ENCODE measurements at places on chromosomes 5 and 9. TPM values are rescaled to one million over a fixed set of nuclear protein-coding genes. Genes with fewer than 3 reads are reported as not detected.

DNA sequence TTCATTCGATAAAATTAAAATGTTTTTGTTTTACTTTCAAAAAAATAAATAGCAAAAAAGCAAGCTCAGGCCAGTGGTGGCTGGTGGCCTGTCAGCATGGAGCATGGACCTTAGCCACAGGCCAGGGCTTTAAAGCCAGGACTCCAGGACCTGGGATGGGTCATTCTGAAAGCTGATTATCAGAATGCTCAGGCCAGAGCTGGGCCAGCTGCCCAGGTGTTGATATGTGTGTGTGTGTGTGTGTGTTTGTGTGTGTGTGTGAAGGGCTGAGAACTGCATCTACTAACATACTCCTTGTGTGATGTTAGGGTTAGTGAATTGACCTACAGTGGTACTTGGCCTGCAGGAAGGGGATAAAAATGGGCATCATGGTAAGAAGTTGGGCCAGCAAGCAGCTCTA is 21.5 kb downstream of the PALM2AKAP2 start:
- H3K4me3 ChIP-seq: no peak overlapping the region
- no peak overlapping the region for H3K27ac ChIP-seq
- DNase-seq: no peak
- H3K36me3 ChIP-seq: no peaks in the 10 kb centered on the region
- H3K4me1 ChIP-seq: no peaks in the 10 kb centered on the region

- H3K4me3 ChIP-seq: no peak overlapping the region
- peak overlapping the region; percentile 80 for H3K27ac ChIP-seq
- peaks cover 22% of the 10 kb centered on the region for H3K36me3 ChIP-seq
Measured at GRCh38 chr9:85716031-85716877, 25.5 kb downstream of the AGTPBP1 start.

- DNase-seq: no peak
- peaks cover 5% of the 10 kb centered on the region for H3K27me3 ChIP-seq
- H3K36me3 ChIP-seq: no peaks in the 10 kb centered on the region
- H3K4me3 ChIP-seq: no peak overlapping the region
- no peak overlapping the region for H3K27ac ChIP-seq
- H3K4me1 ChIP-seq: no peaks in the 10 kb centered on the region
Measured at GRCh38 chr5:17184588-17184987, 32.8 kb upstream of the BASP1 start.

GRCh38 chr9:105193560-105193959 is 50.9 kb upstream of the SLC44A1 start:
- H3K36me3 ChIP-seq: no peaks in the 10 kb centered on the region
- no peak overlapping the region for H3K27ac ChIP-seq
- no peak for DNase-seq

DNA sequence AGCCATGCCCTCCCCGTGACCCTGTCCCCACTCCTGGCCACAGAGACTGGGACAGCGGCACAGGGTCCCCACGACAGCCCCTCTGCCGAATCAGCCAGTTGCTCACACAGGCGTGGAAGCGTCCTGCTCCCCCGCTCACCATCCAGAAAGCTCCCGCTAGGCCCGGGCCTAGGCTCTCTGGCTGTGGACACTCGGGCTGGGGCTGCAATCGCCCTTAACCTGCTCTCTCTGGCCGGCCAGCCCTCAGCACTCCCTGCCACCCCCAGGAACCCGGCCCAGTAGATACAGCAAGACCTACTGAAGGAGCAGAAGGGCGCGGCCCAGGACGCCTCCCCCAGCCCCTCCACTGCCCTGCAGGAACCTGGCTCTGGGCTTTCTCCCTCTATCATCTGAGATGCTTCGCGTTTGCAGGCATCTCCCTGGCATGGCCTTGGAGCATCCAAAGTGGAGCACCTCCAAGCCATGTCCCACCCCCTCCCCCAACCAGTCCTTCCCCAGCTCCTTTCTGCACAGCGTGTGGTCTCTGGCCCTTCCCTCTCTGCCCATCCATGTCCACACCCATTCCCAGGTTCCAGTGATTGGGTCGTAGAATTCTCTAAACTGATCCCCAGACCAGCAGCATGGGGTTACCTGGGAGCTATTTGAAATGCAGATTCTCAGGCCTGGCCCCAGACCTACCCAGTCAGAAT is 113.7 kb upstream of the LMX1B start:
- H3K4me1 ChIP-seq: peaks cover 11% of the 10 kb centered on the region
- H3K36me3 ChIP-seq: no peaks in the 10 kb centered on the region
- H3K27ac ChIP-seq: no peak overlapping the region
- H3K27me3 ChIP-seq: peaks cover 10% of the 10 kb centered on the region
- H3K4me3 ChIP-seq: no peak overlapping the region
- DNase-seq: no peak

The PCDHB6 gene
- not detected for total RNA-seq

- no peaks in the 10 kb centered on the region for H3K4me1 ChIP-seq
- H3K4me3 ChIP-seq: no peak overlapping the region
- no peak for DNase-seq
- H3K36me3 ChIP-seq: no peaks in the 10 kb centered on the region
- no peak overlapping the region for H3K27ac ChIP-seq
- no peaks in the 10 kb centered on the region for H3K27me3 ChIP-seq
Measured at GRCh38 chr5:5164163-5164562, 24.0 kb downstream of the ADAMTS16 start.

GRCh38 chr9:131591845-131592208 is 46.5 kb downstream of the PRRT1B start:
- DNase-seq: no peak
- no peaks in the 10 kb centered on the region for H3K27me3 ChIP-seq
- no peak overlapping the region for H3K4me3 ChIP-seq
- peaks cover 25% of the 10 kb centered on the region for H3K4me1 ChIP-seq

GRCh38 chr5:136200130-136200529 is 7.2 kb upstream of the SMIM32 start:
- H3K36me3 ChIP-seq: no peaks in the 10 kb centered on the region
- H3K27ac ChIP-seq: no peak overlapping the region
- no peak for DNase-seq
- peaks cover 22% of the 10 kb centered on the region for H3K27me3 ChIP-seq

DNA sequence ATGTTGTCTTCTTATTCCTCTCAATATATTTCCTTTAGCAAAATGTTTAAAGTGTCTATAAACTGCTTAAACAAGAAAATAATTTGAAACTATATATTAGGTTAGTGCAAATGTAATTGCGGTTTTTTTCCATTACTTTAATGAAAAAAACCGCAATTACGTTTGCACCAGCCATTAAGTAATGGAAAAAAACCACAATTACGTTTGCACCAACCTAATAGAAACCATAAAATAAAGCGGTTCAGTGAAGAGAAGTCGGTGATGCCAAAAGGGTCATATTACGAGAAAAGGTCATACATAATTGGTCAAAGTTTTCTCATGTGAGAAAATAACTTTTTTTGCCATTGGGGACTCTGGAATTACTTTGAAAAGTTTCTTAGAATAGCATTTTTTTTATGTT is 385.6 kb upstream of the ST8SIA4 start:
- no peak overlapping the region for H3K27ac ChIP-seq
- no peak overlapping the region for H3K4me3 ChIP-seq
- no peaks in the 10 kb centered on the region for H3K27me3 ChIP-seq
- DNase-seq: no peak

The SLC2A6 gene
- total RNA-seq: 6.7 TPM

DNA sequence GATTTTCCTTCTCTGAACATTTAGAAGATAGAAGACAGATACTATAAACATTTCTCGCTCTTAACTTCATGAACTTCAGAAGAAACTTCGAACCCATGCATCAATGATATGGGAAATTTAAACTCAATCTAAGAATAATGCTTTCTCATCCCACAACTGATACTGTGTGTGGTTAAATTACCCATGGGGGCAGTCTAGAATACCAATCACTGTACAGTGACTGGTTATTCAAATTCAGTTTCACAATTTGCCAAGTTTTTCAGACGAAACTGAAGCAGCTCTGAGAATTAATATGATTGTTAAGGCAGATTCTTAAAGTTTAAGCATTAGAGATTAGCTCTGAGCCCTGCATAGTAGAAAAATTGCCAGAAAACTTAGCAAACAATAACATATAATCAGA is 431.0 kb downstream of the SH3GL2 start:
- no peak overlapping the region for H3K27ac ChIP-seq
- no peaks in the 10 kb centered on the region for H3K27me3 ChIP-seq
- H3K4me3 ChIP-seq: no peak overlapping the region

The MCC gene
- 5.4 TPM for total RNA-seq

The NR6A1 gene
- total RNA-seq: 1.1 TPM

GRCh38 chr9:111993319-111993718 is 96.7 kb downstream of the UGCG start:
- peak overlapping the region; percentile 78 for H3K27ac ChIP-seq
- no peak overlapping the region for H3K4me3 ChIP-seq
- H3K36me3 ChIP-seq: peaks cover 3% of the 10 kb centered on the region
- DNase-seq: no peak
- H3K4me1 ChIP-seq: peaks cover 35% of the 10 kb centered on the region

DNA sequence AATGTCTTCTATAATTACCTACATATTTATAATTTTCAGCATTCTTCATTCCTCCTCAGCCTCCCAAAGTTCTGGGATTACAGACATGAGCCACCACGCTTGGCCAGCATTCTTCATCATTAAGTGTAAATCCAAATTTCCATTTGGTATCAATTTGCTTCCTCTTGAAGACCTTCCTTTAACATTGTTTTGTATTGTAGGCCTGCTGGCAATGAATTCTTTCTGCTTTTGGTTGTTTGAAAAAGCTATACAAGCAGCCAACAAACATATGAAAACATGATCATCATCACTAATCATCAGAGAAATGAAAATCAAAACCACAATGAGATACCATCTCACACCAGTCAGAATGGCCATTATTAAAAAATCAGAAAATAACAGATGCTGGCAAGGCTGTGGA is 56.4 kb downstream of the GCNT4 start:
- no peak overlapping the region for H3K27ac ChIP-seq

The PCDHGA3 gene
- total RNA-seq: not detected

DNA sequence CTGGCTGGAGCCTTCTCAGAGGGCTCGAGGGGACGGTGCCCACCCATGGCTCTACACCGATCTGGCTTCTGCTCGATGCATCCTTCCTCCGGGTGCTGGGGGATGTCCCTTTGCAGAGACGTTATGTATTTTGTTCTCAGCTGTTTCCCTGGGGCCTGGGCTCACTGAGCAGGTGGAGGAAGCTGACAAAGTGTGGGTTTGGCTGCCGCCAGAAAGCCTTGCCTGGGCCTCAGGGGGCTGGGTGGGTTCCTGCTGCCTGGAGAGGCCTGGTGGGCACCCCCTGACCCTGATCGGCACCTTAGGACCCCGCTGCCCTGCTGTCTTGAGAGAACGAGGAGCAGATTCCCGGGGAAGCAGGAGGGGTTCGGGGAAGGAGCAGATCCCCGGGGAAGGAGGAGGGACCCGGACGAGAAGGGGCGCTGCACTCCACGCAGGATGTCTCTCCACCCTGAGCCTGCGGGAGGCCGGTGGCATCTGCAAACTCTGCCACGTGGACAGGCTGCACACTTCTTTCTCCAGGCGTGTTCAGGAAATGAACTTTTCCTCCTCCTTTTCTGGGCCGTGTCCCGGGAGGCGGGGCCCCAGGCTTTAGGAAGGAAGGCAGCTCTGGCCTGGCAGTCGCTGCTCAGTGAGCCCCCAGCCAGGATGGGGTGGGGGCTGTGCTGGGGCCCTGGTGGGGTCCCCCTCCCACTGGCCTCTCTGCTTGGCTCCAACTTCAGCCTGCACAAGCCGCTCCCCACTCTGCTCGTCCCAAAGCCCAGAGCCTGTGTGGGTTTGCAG is 148.9 kb downstream of the RXRA start:
- H3K27ac ChIP-seq: peak overlapping the region; percentile 91
- H3K36me3 ChIP-seq: no peaks in the 10 kb centered on the region
- H3K4me1 ChIP-seq: peaks cover 7% of the 10 kb centered on the region
- peak; percentile 73 for DNase-seq
- no peak overlapping the region for H3K4me3 ChIP-seq
- no peaks in the 10 kb centered on the region for H3K27me3 ChIP-seq

DNA sequence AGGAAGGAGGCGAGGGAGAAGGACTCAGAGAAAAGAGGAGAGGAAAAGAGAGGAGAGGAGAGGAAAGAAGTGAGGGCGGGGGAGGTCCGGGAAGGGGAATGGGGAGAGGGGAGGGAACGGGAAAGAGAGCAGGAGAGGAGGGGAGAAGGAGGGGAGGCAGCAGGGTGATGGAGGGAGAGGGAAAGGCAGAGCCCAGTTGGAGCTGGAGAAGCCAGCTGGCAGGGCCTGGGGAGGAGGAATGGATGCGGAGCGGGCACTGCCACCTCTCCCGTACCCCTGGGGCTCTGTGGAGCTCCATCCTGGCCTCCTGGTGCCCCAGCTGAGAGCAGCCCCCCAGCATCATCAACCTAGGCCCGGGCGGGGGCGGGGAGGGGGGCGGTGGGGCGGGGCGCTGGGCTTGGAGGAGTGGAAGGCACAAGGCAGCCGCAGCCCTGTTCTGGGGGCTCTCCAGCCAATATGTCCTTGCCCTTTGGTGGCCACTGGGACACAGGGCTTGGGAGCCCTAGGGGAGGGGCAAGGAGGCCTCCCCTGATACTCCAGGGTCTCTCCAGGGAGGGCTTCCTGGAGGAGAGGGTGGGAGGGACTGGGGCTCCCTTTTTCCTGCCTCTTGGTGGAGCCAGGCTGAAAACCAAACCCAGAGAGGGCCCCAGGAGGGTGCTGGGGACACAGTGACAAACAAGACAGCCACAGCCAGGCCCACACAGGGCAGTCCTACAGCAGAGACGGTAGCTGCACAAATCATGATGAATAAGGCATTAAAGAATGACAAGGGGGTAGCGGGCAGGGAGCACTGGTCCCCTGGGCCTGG is 123.7 kb downstream of the C9orf50 start:
- H3K27ac ChIP-seq: peak overlapping the region; percentile 55
- H3K36me3 ChIP-seq: peaks cover 9% of the 10 kb centered on the region
- peak overlapping the region; percentile 51 for H3K4me3 ChIP-seq

The PCDHGB6 gene
- total RNA-seq: 0.09 TPM

- H3K4me1 ChIP-seq: no peaks in the 10 kb centered on the region
- no peak for DNase-seq
- no peak overlapping the region for H3K27ac ChIP-seq
- no peaks in the 10 kb centered on the region for H3K36me3 ChIP-seq
Measured at GRCh38 chr9:107989099-107989498, 499.5 kb upstream of the KLF4 start.
